ENCODE measurements at places on chromosomes 11 and 22. TPM values are rescaled to one million over a fixed set of nuclear protein-coding genes. Genes with fewer than 3 reads are reported as not detected.

GRCh38 chr22:44392446-44392921 is 79.7 kb upstream of the SHISAL1 start:
- peak; percentile 45 for DNase-seq

DNA sequence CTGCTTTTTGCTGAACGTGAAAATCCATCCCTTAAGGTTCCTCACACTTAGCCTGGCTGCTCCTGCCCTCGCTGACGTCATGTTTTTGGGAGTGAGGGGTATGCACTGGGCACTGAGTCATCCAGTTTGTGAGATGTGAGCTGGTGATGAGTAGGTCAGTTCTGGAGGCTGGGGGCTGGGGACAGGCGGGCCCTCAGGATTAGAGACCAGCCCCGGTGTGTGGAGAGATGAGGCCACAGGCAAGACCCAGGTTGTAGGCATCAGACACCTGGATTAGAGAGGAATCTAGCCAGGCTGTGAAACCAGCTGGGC is 9.2 kb downstream of the KCNC1 start:
- DNase-seq, result no peak

DNA sequence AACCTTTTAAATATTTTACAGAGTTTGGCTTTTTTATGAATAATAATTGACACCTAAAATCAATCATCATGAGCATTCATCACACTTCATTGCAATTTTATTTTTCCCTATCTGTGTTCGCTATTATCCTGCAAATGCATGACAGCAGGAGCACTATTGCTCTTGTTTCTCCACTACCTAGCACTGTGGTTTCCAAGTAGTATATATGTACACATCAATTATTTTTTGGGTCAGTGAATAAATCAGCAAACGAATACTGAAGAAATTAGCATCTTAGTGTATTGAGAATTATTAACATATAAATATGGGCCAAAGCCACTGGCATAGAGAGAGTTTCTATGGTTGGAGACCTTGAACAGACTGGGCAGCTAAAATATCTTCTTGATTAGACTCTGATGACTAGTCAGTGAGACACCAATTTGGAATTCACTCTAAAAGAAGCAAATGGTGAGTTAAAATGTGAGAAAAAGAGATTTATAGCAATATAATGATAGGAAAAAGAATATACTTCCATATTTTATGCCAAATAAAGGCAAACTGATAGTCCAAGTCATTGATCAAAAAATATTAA is 731.1 kb upstream of the LUZP2 start:
- no peak for DNase-seq

GRCh38 chr11:83275888-83276641 is 10.1 kb downstream of the CCDC90B start:
- no peak for DNase-seq

DNA sequence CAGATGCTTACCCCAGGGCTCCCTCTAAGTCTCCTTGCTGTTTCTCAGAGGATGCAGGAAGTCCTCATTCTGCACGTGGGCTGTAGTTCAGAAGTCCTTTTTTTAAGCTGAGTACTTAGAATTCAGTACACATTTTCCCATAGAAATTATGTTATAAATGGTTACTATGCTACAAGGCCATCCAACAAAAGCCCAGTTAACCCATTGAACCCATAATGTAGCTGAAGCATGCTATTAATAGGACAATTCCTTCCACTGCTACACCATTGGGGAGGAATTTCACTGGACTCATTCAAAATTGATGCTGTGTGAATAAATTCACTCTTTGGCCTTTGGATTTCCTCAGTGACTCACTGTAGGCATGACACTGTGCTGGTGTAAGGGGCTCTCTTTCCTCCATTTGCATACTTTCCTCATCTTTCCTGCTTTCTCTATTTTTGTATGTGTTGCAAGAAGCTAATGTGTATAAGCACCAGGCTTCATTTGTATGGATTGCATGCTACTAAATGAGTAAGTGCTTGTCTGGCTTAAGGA is 148.0 kb downstream of the NTM start:
- DNase-seq, result no peak

DNA sequence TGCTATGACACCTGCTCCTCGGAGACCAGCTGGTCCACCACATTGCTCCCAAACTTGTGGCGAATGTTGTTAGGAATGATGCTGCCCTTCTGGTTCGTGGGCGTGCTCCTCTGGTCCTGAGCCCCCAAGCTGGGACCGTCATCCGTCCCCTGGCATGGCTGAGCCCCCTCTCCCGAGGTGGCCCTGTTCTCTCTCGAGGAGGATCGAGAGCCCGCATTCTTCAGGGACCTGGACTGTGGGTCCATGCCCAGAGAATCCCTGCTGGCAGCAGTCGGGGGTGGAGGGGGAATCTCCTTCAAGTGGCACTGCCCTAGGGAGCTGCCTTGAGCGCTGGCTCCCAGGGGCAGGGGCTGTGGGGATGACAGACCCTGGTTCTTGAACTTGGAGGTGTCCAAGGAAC is 17.4 kb downstream of the TST start:
- DNase-seq, result no peak

The CRYAB gene
- 0.44 TPM for total RNA-seq
